ENCODE measurements at places on chromosomes 12 and 14.

GRCh38 chr12:65025136-65025535 is 96.0 kb downstream of the WIF1 start:
- DNase-seq, result no peak

GRCh38 chr14:89912667-89913211 is 41.8 kb downstream of the EFCAB11 start:
- DNase-seq, result no peak

- peak; percentile 55 for DNase-seq
These were observed 39.4 kb downstream of the HNRNPC start for GRCh38 chr14:21229821-21230220.

- DNase-seq, result no peak
These were observed 65.0 kb downstream of the HECTD1 start for GRCh38 chr14:31142455-31143087.

GRCh38 chr12:18254081-18254480 is 7.2 kb upstream of the PIK3C2G start:
- DNase-seq, result no peak

DNA sequence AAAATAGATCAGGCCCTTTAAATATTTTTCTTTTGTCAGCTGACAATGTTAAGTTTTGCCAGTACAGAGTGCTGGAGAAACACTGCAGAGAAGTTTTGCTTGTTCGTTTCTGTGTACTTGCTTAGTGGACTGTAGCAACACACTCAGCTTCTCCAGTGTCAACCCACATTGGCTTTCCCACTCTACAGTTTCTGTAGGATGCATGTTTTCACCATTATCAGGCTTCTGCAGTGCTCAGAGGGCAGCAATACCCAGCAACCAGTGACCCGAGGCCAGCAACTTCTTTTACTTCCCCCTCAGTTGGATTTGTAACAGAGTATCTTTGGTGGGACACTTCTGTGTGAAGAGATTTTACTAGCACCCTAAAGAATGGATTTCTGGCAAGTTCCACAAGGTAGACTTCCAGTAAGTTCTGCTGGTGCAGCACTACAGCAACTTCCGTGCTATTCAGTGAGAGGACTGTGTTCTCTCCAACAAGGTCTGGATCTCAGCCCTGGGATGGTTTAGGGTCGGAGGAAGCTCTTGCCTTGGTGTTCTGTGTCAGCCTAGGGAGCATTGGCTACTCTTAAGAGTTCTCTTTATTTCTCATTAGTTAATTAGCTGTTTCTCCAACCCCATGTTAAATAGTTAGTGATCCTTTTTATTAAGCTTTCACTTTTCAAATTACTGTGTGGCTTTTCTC is 70.4 kb downstream of the FUT8 start:
- DNase-seq, result no peak

DNA sequence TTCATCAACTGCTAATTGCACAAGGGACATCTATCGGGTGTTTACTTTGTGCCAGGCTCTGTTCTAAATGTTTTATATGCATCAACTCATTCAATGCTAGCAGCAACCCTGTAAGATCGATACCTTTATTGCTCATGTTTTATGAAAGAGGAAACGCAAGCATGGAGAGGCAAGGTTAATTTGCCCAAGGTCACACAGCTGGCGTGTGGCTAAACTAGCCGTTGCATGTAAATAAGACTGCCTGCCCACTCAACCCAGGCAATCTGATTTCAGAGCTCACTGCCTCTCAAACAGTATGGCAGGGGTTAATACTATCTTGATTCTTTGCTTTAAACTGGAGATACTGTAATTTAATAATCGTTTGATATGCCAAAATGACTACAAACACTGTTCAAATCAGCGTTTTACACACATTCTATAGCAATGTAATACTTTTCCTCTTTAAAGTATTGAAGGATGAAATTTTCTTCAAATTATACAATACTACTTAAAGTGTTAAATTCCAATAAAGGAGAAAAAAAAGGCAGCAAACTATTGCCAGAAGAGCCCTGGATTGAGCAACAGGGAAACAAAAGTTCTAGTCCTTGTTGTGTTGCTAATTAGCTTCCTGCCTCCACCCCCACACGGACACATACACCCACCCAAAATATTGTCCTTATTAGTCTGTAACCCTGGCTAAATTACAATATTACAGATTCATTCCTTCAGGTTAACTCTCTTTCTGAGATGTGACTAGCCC is 39.1 kb upstream of the DHRS7 start:
- no peak for DNase-seq

DNA sequence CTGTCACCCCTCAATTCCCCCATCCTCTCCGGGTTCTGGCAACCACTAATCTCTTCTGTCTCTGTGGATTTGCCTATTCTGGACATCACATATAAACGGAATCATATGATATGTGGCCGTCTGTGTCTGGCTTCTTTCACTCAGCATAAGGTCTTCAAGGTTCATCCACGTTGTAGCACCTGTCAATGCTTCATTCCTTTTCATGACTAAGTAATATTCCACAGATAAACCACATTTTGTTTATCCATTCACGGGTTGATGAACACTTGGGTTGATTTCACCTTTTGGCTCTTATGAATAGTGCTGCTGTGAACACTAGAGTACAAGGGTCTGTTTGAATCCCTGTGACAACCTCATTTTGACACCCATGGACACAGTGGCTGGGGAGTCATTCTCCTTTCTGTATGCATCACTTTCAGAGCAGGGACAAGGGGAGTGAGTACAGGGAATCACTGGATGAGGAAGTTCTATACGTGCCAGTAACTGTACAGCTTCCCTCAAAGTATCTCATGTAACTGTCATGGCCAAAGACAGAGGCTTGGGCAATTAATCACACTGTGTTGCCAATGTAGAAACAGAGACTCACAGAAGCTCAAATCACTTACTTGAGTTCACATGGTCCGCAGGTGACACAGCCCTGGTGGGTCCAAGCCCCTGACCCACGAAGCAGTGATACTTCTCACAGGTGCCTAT is 10.9 kb upstream of the TESC start:
- DNase-seq, result no peak

DNA sequence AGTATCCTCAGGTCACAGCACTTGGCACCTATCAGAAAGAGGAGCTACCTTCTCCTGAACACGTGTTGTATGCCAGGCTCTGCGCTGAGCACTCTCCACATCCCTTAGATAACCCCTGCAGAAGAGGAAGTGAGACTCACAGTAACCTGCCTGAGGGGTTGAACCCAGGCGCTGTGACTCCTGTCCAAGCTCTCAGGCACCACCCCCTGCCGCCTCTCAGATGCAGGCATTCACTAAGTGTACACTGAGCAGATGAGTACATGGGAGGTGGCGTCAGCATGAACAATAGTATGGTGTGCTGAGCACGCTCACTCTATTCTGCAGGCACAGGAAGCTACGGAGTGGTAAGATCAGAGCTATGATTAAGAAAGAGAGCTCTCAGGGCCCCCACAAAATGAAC is 21.0 kb upstream of the RIC8B start:
- peak; percentile 32 for DNase-seq

- DNase-seq, result no peak
These were observed 20.0 kb upstream of the APPL2 start for GRCh38 chr12:105256011-105256410.

GRCh38 chr12:116184763-116185162 is 92.7 kb downstream of the MED13L start:
- no peak for DNase-seq

GRCh38 chr12:67539946-67540345 is 108.6 kb upstream of the DYRK2 start:
- no peak for DNase-seq

GRCh38 chr14:90424075-90424474 is 27.2 kb downstream of the CALM1 start:
- DNase-seq, result peak; percentile 12

DNA sequence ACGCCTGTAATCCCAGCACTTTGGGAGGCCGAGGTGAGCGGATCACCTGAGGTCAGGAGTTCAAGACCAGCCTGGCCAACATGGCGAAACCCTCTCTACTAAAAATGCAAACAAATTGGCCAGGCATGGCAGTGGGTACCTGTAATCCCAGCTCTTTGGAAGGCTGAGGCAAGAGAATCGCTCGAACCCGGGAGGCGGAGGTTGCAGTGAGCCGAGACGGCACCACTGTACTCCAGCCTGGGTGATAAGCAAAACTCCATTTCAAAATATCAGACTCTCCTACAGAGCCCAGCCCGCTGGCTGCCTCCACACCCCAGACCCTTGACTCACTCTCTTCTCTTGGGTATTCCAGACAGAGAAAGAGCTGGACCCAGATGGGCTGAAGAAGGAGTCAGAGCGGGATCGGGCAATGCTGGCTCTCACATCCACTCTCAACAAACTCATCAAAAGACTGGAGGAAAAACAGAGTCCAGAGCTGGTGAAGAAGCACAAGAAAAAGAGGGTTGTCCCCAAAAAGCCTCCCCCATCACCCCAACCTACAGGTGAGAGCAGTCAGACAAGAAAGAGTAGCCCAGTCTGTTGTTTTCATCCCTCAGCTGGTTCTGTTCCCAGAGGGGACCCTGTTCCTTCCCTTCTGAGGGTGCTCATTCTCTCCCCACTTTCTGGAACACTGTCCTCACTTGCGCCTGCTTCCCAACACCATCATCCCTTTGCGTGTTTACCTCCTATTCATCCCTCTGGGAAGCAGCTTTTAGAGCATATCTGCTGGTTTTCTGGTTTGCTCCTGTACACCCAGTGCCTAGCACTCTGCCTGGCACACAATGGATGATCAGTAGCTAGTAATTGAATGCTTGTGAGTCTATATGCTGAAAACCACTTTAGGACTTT is 19.7 kb downstream of the AGAP2 start:
- no peak for DNase-seq

GRCh38 chr12:58907391-58907790 is 12.9 kb downstream of the LRIG3 start:
- DNase-seq, result no peak

GRCh38 chr12:123238961-123239360 is 5.7 kb downstream of the MTRFR start:
- no peak for DNase-seq

- DNase-seq, result no peak
These were observed 256.7 kb downstream of the SUDS3 start for GRCh38 chr12:118633071-118633470.

GRCh38 chr12:110689281-110690126 is 589 bp upstream of the HVCN1 start:
- peak; percentile 51 for DNase-seq

DNA sequence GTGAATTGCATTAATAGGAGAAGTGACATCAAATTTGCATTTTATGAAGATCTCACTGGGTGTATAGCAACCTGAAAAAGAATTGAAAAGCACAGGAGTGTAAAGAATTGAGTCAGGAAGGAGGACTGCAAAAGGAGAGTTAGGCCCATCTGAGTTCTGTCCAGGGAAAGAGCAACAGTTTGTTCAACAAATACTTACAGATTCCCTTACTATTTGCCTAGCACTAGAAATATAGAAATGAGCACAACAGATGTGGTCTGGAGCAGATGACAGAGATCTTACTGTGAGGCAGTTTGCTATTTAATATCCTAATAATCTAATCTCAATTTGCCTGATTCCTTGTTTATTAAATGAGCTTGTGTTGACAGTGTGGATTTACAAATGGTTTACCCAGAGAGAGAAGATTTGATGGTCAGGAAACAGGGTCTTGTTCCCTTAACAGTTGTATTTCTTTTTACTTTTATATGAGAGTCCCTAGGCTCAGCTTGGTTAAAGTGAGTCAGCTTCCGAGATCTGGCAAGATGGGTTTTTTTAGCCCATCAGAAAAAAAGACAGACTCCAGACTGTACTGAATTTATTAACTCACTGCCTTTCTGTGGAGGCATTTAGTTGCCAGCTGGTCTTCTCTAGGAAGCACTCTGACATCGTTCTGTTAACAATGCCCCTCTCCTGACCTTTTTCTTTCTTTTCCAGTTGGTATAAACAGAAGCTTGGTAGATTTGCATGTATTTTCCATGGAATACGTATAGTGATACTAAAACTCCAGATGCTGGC is 229.7 kb downstream of the TTC6 start:
- DNase-seq, result no peak

DNA sequence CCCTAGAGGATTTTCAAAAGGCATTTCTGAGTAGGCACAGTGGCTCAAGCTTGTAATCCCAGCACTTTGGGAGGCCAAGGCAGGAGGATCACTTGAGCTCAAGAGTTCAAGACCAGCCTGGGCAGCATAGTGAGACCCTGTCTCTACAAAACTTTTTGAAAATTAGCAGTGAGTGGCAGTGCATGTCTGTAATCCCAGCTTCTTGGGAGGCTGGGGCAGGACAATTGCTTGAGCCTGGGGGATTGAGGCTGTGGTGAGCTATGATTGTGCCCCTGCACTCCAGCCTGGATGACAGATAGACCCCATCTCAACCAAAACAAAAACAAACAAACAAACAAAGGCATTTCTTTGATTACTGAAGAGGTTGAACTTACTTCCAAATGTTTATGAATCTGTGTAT is 201.4 kb downstream of the KIF26A start:
- no peak for DNase-seq

DNA sequence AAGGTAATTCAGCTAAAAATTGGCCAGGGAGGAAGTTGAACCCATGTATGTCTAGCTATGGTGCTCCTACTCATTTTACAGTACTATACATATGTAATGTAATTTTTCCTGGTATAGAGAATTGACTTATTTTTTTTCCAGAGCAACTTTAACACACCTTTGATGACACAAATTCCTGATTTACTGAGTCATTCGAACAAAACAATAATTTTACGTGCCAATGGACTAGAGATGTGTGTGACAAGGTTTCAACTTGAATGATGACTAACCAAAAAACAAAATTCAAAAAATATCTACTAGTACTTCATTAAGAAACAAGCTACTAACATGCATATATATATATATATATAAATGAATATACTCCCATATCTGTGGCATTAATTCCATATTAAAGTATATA is 180.5 kb downstream of the KITLG start:
- no peak for DNase-seq

GRCh38 chr12:87756721-87757120 is 272.5 kb downstream of the C12orf50 start:
- DNase-seq, result no peak

DNA sequence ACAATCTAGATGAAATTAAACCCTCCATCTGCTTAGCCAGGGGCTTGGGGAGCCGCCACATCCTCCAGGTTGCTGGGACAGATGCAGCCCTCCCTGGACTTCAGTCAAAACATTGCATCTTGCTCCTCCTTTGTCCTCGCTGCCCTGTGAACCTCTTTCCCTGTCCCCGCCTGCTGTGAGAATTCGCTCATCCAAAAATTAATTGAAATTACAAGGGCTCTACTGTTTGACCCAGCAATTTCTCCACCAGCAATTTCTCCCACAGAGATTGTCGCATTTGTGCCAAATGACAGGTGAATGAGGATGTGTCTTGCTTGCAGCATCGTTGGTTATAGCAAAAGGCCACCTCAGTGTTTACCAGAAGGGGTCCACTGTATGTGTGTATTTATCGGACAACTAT is 5.0 kb upstream of the POP5 start:
- DNase-seq, result no peak

DNA sequence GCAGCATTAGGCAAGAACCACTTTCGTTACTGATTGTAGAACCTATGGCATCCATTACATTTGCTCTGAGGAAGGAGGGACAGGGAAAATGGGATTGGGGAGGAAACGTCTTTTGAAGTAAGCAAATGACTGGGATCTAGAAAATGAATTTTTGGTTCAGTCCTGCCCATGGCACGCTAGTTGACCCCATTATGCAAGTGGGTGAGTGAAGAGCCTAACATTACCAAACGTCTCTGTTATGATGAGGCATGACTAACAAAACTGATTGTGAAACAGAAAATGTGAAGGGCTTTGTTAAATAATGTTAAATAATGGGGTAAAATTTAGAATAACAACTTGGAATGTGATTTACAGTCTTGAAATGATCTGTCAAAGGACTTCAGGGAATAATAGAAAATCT is 38.9 kb downstream of the CPSF2 start:
- no peak for DNase-seq

Data from CD4-positive, alpha-beta memory T cell (primary cell).